CD8-positive, alpha-beta T cell (primary cell): ENCODE measurements at places on chromosomes 2 and 18.

DNA sequence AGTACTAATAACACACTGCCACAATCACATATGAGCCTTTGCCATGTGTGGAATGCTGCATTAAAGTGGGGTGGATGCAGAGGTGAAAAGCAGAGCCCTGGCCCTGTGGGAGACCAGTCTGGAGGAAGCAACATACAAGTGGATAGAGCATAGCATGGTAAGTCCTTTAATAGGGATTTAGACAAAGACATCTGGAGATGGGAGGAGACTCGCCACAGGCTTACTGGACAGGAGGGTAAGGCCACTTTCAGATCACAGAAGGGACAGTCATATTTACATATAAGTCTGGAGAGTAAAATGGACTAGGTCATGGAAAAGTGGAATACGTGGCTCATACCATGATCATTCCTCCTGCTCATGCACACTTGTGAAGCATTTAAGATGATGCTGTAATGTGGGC is 84.3 kb downstream of the PPP1R1C start:
- no peak for DNase-seq

- no peak for DNase-seq
These were observed 46.8 kb downstream of the ZC3H15 start for GRCh38 chr2:186532891-186533290.

- DNase-seq, result no peak
These were observed 241.2 kb upstream of the TANK start for GRCh38 chr2:160918906-160919503.

DNA sequence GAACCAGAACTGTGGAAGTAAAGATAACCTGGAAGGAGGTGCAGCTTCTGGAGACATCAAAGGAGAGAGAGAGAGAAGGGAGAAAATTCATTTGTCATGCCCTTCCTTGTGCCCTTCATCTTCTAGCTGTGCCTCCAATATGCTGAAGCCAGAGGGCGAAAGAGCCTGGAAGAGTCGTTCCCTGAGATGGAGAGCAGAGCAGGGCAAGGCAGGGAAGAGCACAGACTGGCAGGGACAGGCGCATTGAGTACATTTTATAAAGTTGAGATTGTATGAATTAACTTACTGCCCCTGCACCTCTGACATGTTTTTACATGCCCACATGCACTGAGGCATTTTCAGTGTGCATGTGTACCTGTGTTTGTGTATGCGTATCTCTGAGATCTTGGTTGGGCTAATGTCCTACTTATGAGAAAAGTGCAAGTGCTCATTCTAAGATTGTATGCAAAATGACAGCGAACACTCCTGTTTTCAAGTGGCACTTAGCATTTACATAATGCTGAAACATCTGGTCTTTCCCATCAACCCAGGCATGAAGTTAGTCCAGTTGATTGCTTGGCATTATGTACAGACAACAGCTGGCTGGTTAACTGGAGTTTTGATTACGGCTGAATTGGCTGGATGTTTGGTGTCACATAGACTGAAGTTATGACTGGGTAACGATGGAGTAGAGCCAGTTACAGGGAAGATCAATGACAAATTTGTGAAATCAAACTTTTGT is 23.7 kb upstream of the MMADHC start:
- no peak for DNase-seq

DNA sequence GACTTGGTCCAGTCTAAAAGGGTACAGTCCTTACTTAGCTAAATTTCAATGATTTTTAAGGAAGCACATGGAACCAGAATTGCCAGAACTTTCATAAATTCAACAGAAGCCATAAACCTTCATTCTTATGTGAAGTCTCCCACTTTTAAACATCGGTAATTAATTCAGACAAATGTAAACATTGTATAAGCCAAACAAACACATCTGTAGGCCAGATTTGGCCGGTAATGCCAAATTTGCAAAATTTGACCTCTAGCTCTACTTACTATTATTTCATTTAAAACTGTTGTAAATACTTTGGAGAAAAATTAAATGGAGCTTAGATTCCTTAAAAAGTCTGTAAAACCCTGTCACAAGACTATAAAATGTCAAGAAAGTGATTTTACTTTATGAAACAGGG is 83.2 kb upstream of the GALNT5 start:
- DNase-seq, result no peak
